Naive B cell (primary cell): ENCODE measurements at places on chromosomes 2 and 18. TPM values are rescaled to one million over a fixed set of nuclear protein-coding genes. Genes with fewer than 3 reads are reported as not detected.
A peak's percentile ranks its signal among the peaks of the same experiment; 100 is the strongest.

CDK15 gene
- polyA plus RNA-seq: not detected

ACADL gene
- polyA plus RNA-seq: not detected

HMSD gene
- not detected for polyA plus RNA-seq

ELOA2 gene
- polyA plus RNA-seq: not detected

CFC1 gene
- not detected for polyA plus RNA-seq

SMAD7 gene
- polyA plus RNA-seq: 1.4 TPM

NAT8 gene
- polyA plus RNA-seq: not detected

LINC00305 gene
- polyA plus RNA-seq: not detected

DNA sequence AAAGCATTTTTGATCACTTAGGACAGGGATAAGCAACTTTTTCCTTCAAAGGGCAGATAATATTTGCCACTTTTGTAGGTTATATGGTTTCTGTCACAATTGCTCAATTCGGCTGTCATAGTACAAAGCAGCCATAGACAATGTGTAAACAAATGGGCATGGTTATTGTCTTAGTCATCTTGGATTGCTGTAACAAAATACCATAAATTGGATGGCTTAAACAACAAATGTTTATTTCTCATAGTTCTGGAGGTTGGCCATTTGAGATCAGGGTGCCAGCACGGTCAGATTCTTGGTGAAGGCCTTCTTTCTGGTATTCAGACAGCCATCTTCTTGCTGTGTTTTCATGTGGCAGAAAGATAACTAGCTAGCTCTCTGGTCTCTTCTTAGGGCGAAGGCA is 91.2 kb downstream of the TAF4B start:
- H3K27ac ChIP-seq: no peak overlapping the region
- no peaks in the 10 kb centered on the region for H3K4me1 ChIP-seq
- H3K27me3 ChIP-seq: no peaks in the 10 kb centered on the region
- DNase-seq: no peak
- no peak overlapping the region for H3K4me3 ChIP-seq
- H3K36me3 ChIP-seq: peaks cover 3% of the 10 kb centered on the region

- H3K27ac ChIP-seq: no peak overlapping the region
- no peaks in the 10 kb centered on the region for H3K27me3 ChIP-seq
- no peak overlapping the region for H3K4me3 ChIP-seq
These were observed 603.7 kb upstream of the GCFC2 start for GRCh38 chr2:76314271-76315020.

DNA sequence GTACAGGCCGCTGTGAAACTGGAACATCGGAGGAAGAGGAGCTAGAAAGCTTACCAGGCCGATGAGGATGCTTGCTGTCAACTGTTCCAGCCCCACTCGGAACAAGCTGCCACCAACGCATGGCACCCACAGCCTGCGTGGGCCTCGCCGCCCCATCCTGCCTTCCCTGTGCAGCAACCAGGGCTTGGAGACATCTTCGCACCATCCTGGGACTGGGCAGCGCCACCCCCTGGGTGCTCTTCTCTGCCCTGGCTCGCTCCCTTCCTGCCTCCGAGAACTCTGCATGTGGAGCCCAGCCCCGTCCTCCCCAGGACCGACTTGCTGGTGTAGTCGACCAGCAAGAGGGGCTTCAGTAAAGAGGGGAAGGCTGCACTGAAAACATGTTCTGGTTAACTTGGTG is 10.8 kb downstream of the TMEM18 start:
- H3K4me1 ChIP-seq: peaks cover 17% of the 10 kb centered on the region
- peaks cover 33% of the 10 kb centered on the region for H3K36me3 ChIP-seq
- no peaks in the 10 kb centered on the region for H3K27me3 ChIP-seq
- H3K27ac ChIP-seq: no peak overlapping the region
- DNase-seq: no peak
- no peak overlapping the region for H3K4me3 ChIP-seq

- no peaks in the 10 kb centered on the region for H3K27me3 ChIP-seq
- H3K4me1 ChIP-seq: peaks cover 51% of the 10 kb centered on the region
- no peak for DNase-seq
- no peaks in the 10 kb centered on the region for H3K36me3 ChIP-seq
- peak overlapping the region; percentile 88 for H3K4me3 ChIP-seq
These were observed 659 bp downstream of the FAM210A start for GRCh38 chr18:13725566-13726231.

DNA sequence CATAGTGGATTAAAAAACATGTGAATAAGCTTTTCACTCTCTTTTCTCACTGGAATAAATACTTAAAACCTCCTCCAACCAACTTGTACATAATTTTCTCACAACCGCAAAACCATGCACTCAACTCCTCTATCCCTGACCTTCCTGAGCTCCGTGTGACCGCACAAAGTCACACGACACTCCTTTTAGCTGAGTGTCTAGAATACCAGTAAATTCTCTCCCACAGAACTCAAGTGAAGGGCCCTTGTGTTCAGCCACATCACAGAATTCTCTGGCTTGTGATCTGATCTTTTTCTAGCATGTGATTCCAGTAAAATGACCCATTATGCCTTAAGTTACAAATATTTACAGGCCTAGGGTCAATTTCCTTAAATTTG is 91.2 kb upstream of the ARL4C start:
- no peak overlapping the region for H3K4me3 ChIP-seq
- H3K36me3 ChIP-seq: no peaks in the 10 kb centered on the region
- peaks cover 8% of the 10 kb centered on the region for H3K27me3 ChIP-seq
- peaks cover 1% of the 10 kb centered on the region for H3K4me1 ChIP-seq
- no peak for DNase-seq

DNA sequence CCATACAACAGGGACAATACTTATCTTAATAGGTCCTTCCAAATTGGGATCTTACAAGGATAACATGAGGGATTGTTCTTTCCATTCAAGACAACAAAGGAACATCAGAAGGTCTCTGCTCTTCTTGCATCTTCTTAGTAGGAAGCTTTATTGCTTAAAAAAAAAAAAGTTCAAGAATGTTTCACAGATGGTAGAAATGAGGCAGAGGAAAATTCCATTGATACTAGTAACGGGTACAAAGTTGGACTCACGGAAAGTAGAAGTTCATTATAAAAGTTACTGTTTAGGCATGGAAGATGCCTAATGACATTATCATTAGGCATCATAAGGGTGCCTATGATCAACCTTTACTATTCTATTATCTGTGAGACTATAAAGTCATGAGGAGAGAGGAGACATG is 136.2 kb downstream of the LAMA3 start:
- no peaks in the 10 kb centered on the region for H3K36me3 ChIP-seq
- no peak overlapping the region for H3K27ac ChIP-seq
- no peak for DNase-seq

GRCh38 chr2:127969446-127969845 is 58.4 kb downstream of the SAP130 start:
- DNase-seq: no peak
- H3K27ac ChIP-seq: no peak overlapping the region
- H3K36me3 ChIP-seq: peaks cover 23% of the 10 kb centered on the region

DNA sequence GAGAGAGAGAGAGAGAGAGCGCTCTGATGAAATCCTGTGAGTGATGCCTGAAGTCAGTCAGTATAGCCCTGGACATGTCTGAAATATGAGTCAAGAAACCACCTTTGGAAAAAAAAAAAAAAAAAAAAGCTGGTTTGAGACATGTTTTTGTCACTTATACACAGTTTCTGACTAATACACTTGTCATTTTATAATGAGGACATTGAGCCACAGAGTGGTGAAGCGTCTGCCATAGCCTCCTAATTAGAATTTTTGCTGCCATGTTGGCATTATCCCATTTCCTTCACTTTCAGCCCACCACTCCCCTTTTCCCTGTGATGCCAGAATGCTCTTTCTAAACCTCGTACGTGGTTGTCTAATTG is 15.7 kb upstream of the MYO3B start:
- H3K4me3 ChIP-seq: no peak overlapping the region
- DNase-seq: no peak
- H3K36me3 ChIP-seq: no peaks in the 10 kb centered on the region
- H3K27me3 ChIP-seq: peaks cover 14% of the 10 kb centered on the region
- no peak overlapping the region for H3K27ac ChIP-seq

DNA sequence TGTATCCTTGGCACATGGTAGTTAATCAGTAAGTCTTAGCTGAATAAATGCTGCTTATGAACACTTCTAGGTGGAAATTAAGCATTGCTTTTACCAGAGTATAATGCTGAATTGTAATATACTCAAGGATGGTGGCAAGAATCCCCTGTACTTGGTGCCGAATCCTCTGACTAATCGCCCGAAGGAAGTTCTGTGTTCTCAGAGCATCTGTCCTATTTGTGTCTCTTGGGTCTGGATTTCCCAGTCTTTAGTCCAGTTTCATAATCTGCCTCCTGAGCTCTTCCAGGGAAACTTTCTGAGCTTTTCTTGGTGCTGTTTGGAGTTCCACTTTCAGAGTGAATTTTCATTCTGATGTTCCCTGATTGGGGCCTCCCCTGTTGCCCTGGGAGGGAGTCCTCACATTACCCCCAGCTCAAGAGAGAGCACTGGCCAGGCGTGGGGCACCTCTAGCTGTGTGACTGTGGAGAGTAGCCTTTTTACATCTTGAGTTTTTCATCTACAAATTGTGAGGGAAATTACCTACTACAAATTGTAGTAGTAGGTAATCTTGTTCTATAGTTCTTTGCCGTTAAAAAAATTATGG is 144.9 kb downstream of the LTBP1 start:
- no peaks in the 10 kb centered on the region for H3K4me1 ChIP-seq
- H3K27ac ChIP-seq: no peak overlapping the region
- H3K27me3 ChIP-seq: peaks cover 5% of the 10 kb centered on the region
- no peak for DNase-seq
- no peaks in the 10 kb centered on the region for H3K36me3 ChIP-seq
- H3K4me3 ChIP-seq: no peak overlapping the region

GRCh38 chr2:223529696-223530095 is 72.5 kb downstream of the SCG2 start:
- no peaks in the 10 kb centered on the region for H3K27me3 ChIP-seq
- no peaks in the 10 kb centered on the region for H3K36me3 ChIP-seq
- no peak for DNase-seq
- H3K4me3 ChIP-seq: no peak overlapping the region
- no peaks in the 10 kb centered on the region for H3K4me1 ChIP-seq

- H3K4me3 ChIP-seq: no peak overlapping the region
- no peak overlapping the region for H3K27ac ChIP-seq
- no peaks in the 10 kb centered on the region for H3K4me1 ChIP-seq
- peaks cover 9% of the 10 kb centered on the region for H3K36me3 ChIP-seq
- no peak for DNase-seq
These were observed 44.8 kb downstream of the CHMP3 start for GRCh38 chr2:86518481-86518880.

DNA sequence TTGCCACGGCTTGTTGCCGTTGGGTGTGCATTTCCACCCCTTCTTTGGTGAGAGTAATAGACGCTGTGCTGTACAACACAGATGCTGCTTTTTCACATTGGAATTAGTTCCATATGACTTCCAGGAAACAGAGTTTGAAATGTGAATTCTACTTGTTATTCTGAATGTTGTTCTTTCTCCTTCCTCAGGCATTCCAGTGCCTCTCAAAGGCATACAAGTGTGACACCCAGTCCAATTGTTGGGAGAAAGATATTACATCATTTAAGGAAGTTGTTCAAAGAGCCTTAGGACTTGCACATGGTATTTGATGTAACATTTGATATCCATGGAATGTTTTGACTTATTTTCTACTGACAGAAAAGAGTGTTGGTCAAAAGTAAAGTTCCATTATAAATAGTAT is 134.4 kb upstream of the LTBP1 start:
- no peak overlapping the region for H3K4me3 ChIP-seq
- H3K36me3 ChIP-seq: peaks cover 33% of the 10 kb centered on the region
- H3K27me3 ChIP-seq: no peaks in the 10 kb centered on the region
- DNase-seq: no peak
- H3K4me1 ChIP-seq: no peaks in the 10 kb centered on the region

DNA sequence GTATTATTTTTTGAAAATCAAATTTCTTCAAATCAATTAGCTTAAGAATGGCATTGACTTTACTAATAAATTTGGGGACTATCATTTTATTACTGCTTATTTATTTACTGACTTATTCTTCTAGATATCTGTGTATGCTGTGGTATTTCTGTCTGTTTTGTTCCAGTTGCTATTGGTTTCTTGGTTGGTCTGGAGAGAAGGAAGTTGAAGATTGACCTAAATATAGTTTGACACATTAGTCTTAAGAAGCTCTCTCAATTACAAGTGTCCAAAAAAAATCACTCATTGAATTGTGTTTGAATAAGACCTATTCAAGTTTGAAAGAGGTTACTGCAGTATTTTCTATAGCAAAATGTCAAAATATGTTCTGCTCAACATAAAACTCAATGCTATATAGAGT is 153.3 kb upstream of the KYNU start:
- H3K27me3 ChIP-seq: peaks cover 5% of the 10 kb centered on the region
- no peak overlapping the region for H3K27ac ChIP-seq
- peaks cover 5% of the 10 kb centered on the region for H3K36me3 ChIP-seq

- no peak for DNase-seq
- H3K27me3 ChIP-seq: peaks cover 12% of the 10 kb centered on the region
- H3K36me3 ChIP-seq: no peaks in the 10 kb centered on the region
- H3K4me3 ChIP-seq: no peak within 1 kb of the TSS
- H3K4me1 ChIP-seq: no peaks in the 10 kb centered on the region
These were observed at the start of gene TDRD15 for GRCh38 chr2:21123473-21124393. Gene TDRD15, plus strand, starts transcription at chr2:21123968. Its CDS starts 13,500 bp downstream, at chr2:21137468.

GRCh38 chr2:151258121-151258520 is 3.5 kb downstream of the RBM43 start:
- H3K27ac ChIP-seq: no peak overlapping the region
- no peak for DNase-seq
- H3K4me3 ChIP-seq: peak overlapping the region; percentile 58
- H3K4me1 ChIP-seq: peaks cover 22% of the 10 kb centered on the region
- H3K36me3 ChIP-seq: peaks cover 11% of the 10 kb centered on the region

GRCh38 chr18:62258093-62258492 is 67.0 kb upstream of the TNFRSF11A start:
- no peak overlapping the region for H3K4me3 ChIP-seq
- peaks cover 28% of the 10 kb centered on the region for H3K36me3 ChIP-seq
- H3K27ac ChIP-seq: no peak overlapping the region
- DNase-seq: no peak

- peaks cover 27% of the 10 kb centered on the region for H3K36me3 ChIP-seq
- no peaks in the 10 kb centered on the region for H3K27me3 ChIP-seq
- DNase-seq: no peak
- no peak overlapping the region for H3K27ac ChIP-seq
These were observed 40.4 kb downstream of the NAT8 start for GRCh38 chr2:73601780-73602179.

DNA sequence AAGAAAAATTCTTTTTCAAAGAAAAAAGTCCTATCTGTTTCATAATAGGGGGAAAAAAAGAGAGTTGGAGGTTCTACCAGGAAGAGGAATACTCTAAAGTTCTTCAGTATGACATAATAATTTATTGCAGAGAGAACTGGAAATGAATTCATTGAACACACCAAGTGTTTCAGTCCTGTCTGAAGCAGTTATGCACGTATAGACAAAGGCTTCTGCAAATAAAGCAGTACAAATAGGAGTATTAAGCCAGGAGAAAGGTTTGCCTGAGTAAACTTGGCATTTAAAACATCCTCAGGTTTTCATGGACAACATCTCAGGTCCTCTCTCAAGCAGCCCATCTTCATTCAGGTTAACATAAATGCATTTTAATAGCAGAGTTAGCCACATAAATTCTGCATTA is 141.6 kb downstream of the CCDC148 start:
- peaks cover 6% of the 10 kb centered on the region for H3K4me1 ChIP-seq
- DNase-seq: no peak
- no peak overlapping the region for H3K27ac ChIP-seq
